NCI-H82 (cell line): ENCODE measurements at places on chromosomes 5 and 9.

GRCh38 chr9:132069046-132069898 lies 10.4 kb downstream of the MED27 start:
- DNase-seq, result no peak

DNA sequence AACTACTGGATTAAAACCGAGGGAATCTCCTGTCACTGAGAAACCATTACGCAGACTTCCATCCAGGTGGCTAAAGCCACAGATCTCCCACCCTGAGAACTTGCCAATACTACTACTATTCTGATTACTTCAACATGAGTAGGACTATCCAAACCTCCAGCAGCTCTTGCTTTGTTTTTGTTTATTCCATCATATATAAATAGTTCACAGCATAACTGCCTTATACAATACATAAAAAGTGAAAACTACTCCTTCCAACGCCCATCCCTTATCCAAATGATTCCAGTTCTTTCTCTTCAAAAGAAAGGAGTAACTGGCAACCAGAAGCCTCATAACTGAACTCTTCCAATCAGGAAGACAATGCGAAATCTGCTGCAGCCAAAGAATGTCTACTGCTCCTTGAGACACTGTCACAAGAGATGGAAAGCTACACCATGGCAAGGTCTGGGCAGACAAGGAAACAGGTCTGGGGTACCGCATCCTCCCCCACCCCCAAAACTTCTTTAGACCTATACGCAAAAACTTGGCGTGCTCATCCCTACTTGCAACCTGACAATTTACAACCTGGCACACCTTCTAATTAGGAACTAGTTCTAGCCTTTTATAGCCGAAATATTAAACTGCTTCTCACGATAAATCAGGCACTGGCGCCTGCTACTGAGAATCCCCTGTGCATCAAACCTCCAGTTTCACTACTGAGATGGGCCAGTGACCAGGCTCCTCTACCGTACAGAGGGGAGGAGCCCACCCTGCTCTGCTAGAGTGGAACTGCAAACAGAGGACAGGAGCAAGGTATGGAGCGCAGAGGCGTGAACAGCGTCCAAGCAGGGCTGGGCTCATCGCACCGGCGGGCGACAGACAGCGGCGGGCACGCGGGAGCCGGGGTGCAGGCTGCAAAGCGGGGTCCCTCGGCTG lies 986 bp downstream of the PLPP1 start:
- peak; percentile 64 for DNase-seq

DNA sequence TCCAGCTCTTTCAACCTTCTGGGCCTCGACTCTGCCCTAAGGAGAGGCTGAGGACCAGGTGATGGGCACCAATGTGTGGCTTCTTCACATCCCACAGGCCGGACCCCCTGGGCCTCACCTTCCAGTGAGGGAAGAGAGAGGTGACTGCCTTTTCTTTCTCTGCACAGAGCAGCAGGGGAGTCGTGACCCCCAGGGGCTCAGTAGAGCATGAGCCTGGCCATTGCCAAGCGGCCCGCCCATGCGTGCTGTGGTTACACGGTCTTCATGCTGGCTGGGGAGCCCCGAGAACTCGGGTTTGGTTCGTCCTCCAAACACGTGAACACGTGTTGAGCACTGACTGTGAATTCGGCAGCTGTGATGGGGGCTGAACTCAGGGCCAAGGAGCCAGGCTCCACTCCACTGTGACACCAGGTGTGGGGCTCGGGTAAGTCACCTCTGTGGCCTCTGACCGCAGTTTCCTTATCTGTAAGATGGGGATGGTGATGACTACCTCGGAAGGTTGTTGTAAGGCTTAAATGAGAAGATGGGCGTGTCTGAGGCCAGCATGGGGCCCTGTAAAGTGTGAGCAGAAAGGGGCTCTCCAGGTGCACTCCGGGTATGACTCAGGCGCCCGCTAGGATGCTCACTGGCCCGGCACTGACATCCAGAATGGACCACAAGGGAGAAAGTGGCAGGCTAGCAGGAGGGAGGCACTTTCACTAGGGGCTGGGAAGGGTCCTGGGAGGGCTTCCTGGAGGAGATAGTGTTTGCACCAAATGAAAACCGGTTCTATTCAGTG lies 13.4 kb upstream of the GRHPR start:
- no peak for DNase-seq

DNA sequence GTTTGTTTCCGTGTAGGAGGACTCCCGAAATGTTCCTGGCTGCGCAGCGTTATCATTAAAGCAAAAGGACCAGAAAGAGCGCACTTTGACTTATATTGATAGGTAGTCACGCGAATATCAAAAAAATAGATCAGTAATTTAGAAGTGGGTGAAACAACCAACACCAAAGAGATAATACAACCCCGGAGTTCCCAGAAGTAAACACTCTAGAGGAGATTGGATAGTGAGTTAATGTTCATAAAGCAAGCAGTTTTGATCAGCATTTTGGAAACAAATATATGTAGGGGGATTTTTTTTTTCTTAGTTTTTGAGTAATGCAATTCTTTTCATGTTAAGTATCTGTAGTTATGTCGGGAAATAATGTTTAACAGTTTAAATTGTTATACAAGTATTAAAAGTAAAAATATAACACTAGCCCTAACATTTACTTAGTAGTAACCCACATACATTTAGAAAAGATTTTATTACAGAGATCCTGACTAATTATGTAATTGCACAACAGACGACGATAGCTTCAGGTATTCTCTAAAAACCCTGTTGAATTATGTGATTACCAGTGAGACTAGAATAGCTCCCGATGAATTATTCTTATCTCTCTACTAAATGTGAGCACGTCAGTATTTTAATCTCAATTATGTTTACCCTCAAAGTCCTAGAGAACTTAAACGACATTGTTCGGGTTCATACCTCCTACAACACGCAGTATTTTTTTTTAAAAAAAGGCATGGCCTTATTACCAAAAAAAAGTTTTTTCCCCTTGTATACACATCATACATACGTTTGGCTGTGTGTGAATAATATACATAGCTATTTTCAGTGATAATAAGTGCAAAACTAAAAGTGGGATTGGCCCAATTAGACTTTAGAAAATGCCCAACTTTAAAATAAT lies 9.4 kb upstream of the NFIB start:
- peak; percentile 46 for DNase-seq

DNA sequence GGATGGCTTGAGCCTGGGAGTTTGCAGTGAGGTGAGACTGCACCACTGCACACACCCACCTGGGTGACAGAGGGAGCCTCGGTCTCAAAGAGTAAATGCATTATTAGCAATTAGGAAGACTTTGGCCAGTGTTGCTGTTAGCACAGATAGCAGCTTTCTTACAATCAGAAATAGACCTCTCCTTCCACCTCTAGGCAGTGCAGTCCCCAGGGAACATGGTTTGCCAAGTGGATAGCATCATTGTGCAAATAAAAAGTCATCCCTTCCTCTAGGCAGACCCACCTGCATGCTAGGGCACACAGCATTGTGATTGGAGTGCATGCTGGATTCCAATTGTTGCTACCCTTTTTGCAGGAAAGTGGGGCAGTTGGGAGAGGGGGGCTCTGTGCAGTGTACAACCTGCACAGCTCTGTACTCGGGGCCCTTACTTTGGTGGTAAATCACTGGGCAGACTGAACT lies 77.9 kb upstream of the KLF9 start:
- DNase-seq, result no peak

DNA sequence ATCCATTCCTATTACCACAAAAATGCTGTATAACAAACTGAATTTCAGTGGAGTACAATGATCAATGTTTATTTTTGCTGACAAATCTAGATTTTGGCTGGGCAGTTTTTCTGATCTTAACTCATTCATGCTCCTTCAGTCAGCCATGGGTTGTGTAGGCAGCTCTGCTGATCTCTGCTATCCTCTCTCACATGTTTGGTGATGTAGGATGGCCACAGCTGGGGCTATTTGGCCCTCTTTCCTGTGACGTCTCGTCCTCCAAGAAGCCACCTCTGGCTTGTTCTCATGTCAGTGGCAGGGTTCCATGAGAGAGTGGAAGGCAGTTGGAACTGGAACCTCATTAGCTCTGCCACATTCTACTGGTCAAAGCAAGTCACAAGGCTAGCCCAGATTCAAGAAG lies 8.9 kb downstream of the NLN start:
- no peak for DNase-seq

DNA sequence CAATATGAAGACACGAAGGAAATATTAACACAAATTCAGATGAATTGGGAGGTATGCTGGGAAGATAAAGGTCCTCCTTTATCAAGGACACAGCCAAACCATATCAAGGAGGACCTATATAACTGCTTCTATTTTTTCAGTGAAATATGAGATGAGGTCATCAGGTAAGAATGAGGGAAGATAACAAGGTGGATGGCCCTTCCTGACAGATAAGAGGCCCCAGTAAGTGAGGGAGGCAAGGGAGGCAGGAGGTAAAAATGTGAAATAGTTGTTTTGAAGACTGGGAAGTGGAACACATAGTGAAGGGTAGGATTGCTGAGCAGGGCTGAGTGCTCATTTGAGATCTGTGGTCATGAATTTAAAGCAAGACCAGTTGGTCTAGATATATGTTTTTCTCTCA lies 60.0 kb upstream of the FOXE1 start:
- no peak for DNase-seq

DNA sequence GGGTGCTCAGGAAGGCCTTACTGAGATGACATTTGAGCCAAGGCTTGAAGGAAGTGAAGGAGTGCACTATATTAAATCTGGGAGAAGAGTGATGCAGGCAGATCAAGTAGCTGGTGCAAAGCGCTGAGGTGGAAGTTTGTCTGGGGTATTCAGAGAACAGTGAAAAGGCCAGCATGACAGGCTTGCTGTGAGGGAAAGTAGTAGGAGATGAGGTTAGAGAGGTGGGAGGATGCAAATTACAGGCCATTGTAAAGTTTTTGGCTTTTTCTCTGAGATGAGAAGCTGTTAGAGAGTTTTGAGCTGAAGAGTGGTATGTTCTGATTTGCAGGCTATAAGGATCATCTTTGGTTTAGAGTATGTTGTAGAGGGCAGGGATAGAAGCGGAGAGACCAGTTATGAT lies 80.8 kb upstream of the GRHPR start:
- DNase-seq, result no peak

DNA sequence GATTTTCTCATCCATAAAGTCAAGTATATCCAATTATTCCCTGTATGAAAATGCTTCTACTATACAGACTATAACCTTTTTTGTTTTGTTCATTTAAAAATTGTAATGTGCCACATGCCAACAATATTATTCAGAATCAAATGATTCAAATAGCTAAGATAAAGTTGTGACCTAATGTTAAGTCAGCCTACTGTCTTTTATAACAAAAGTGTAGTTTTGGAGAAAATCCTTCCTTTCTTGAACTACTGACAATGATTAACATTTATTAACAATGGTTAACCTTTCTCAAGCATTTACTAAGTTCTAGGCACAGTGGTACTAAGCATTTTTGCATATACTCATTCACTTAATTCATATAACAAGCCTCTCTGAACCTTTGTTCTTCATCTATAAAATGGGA lies 25.0 kb downstream of the CSF2 start:
- DNase-seq, result no peak

GRCh38 chr5:79983618-79984017 lies 7.4 kb downstream of the MTX3 start:
- DNase-seq, result no peak

DNA sequence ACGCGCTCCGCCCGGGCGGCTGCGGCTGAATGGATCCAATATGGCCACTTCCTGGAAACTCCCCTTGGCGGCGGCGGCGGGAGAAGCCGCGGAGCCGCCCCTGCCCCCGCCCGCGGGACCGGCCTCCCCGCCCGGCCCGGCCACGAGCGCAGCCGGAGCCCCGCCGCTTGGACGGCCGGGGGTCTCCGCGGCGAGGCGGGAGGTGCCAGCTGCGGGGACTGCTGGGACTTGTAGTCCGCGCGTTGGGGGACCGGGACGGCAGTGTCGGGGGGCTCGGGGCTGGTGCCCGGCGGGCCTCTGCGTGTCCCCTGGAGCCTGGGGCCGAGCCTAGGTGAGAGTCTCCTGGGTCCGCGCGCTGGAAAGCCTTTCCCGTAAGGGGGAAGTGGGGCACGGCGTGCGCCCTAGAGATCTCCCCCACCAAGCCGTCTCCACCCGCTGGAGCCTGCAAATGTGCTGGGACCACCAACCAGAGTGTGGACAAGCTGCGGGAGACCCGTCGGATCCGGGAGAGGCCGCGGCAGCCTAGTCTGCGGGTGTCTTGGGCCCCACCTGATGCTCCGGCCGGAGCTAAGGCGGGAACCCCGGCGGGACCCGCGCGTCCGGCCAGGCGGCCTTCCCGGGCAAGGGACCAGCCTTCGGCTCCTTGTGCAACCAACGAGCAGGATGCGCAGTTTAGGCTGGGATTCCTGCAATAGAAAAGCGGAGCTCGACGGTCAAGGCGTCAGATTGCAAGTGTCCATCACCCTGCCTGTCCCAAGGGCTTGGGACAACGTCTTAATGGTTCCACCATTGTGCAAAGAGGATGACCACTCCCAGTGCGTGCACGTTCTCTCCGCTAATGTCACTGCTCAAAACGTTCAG lies at the start of gene SEPTIN8:
TSS of gene SEPTIN8 (minus strand) at position 31 of the 861 bp plus-strand sequence. CDS start 102 bp downstream, outside the sequence.
- DNase-seq, result peak; percentile 48

- no peak for DNase-seq
Observed at GRCh38 chr5:72644296-72644695, 137.1 kb upstream of the ZNF366 start.

- DNase-seq, result no peak
Observed at GRCh38 chr9:91273853-91274552, 87.7 kb downstream of the AUH start.

DNA sequence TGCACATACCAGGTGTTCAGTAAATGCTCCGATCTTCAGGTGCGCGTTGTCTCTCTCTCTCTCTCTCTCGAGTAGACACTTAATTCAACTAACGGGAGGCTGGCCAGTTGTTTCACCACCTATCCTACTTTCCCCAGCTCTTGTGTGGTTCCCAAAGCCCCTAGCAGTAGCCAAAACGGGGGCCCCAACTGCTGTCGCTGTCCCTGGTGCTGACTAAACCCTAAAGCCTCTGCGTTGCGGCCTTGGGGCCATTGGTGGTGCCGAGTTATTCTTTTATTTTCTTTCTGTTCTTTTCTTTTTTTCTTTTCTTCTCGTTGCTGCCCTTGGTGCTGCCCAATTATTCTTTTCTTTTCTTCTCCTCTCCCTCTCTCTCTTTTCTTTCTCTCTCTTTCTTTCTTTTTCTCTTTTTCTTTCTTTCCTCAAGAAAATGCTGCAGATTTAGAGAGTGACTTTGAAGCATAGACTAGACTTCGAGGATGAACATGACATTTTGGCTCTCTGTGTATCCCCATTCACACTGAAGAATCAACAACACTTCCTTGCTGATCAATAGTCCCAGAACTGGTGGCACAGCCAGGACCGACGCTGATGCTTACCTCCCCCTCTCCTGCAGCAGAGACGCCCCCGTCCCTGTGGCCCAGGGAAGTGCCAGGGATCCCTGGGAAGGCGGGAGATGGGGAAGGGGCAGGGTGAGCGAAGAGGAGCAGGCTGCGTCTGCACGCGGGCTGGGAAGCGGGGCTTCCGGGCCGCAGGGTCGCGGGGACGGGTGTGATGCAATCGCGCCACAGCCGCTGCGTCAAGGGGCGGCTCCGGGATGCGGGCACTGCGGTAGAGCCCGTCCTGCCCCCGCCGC lies at the start of gene FBLL1:
TSS of gene FBLL1 (plus strand) at position 785 of the 853 bp plus-strand sequence. CDS start 200 bp downstream, outside the sequence.
- DNase-seq, result peak; percentile 77
